ENCODE measurements at places on chromosomes 16 and 17.

- no peak for DNase-seq
These were observed 7.6 kb downstream of the ATXN1L start for GRCh38 chr16:71853413-71853812.

- DNase-seq, result no peak
These were observed 5.1 kb downstream of the CD300E start for GRCh38 chr17:74618451-74618850.

- no peak for DNase-seq
These were observed 135.7 kb upstream of the XYLT1 start for GRCh38 chr16:17606460-17606859.

- no peak for DNase-seq
These were observed 211.7 kb downstream of the XYLT1 start for GRCh38 chr16:17258848-17259713.

GRCh38 chr17:37361543-37361942, 14.2 kb upstream of the C17orf78 start:
- no peak for DNase-seq

DNA sequence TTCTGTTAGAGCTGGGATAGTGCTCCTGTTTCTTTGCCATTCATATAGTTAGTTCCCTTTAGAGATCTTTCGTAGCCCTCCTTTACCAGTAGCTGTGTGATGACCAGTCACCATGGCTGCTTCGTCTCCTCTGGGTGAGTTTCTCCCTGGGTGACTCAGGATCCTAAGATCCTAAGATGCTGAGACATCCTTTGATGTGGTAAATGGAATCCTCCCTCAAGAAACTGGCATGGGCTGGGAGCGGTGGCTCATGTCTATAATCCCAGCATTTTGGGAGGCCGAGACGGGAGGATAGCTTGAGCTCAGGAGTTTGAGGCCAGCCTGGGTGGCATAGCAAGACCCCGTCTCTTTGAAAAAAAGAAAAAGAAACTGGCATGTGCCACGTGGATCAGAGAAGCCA, 5.9 kb downstream of the PHAF1 start:
- DNase-seq, result no peak

GRCh38 chr17:183021-183420, 1.6 kb upstream of the DOC2B start:
- no peak for DNase-seq

GRCh38 chr16:15887283-15887682, 1.1 kb downstream of the CEP20 start:
- DNase-seq, result no peak

GRCh38 chr16:78675951-78676792, 576.7 kb downstream of the WWOX start:
- DNase-seq, result no peak

GRCh38 chr17:74404789-74405188, 27.1 kb upstream of the GPRC5C start:
- DNase-seq, result no peak

- no peak for DNase-seq
These were observed 37.8 kb downstream of the RBBP6 start for GRCh38 chr16:24577167-24577566.

GRCh38 chr16:50295541-50296132, 29.3 kb downstream of the ADCY7 start:
- no peak for DNase-seq

GRCh38 chr17:49290690-49291359, 60.2 kb upstream of the PHOSPHO1 start:
- peak; percentile 19 for DNase-seq

DNA sequence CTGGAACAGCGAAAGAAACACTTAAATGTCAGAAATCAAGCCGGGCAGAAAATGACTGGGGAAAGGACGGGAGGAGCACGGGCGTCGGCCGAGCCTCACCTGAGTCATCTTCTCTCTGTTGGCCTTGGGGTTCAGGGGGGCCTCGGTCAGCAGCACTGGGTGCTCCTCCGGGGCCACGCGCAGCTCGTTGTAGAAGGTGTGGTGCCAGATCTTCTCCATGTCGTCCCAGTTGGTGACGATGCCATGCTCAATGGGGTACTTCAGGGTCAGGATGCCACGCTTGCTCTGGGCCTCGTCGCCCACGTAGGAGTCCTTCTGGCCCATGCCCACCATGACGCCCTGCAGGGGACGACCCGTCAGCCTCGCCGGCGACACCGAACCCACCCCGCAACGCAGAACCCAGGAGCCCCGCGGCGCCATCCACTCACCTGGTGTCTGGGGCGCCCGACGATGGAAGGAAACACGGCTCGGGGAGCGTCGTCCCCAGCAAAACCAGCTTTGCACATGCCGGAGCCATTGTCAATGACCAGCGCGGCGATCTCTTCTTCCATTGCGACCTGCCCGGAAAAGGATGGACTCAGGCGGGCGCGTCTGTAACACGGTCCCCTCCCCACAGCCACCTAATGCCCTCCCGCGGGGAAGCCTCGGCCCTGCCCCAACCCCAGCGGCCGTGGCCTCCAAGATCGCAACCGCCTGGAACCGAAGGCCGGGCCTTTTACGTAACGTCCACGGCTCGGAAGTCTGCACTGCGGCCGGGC, 616 bp downstream of the ACTG1 start:
- DNase-seq, result peak; percentile 47

DNA sequence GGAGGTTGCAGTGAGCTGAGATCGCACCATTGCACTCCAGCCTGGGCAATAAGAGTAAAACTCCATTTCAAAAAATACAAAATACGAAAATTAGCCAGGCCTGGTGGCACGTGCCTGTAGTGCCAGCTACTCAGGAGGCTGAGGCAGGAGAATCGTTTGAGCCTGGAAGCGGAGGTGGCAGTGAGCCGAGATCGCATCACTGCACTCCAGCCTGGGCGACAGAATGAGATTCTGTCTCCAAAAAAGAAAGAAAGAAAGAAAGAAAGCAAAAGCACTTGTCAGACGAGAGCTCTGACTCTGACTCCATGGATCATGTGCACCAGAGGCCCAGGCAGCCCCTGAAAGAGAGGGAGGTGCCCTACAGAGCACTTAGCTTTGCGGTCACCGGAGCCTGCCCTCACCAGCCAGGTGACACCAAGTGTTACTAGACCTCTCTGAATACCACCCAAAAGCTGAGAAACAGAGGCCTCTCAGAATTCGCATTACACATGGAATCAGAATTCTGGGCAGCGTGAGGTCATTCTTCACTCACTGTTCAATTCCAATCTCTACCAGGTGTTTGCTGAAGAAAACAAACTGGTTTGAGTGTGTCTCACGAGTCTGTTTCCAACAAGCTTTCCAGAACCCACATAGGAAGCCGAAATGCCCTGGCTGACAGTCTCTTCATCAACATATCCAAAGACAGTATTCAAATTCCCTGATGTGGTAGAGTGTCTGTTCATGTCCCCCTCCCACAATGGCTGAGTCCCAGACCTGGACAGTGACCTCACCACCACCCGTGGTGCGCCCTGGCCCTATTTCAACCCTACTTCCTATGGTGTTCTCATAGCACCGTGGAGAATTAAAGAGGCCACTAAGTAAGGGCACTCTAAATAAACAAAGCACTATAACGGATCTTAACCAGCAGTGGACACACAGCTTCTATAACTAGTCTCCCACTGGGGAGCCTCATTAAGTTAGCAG, 1.5 kb downstream of the FLCN start:
- DNase-seq, result no peak

GRCh38 chr17:81193470-81194224, 27.6 kb upstream of the AATK start:
- no peak for DNase-seq

GRCh38 chr17:64148699-64149098, 18.8 kb upstream of the ERN1 start:
- DNase-seq, result no peak

- DNase-seq, result no peak
These were observed 25.0 kb upstream of the KCNJ16 start for GRCh38 chr17:70049801-70050591.

- DNase-seq, result no peak
These were observed 11.1 kb downstream of the HROB start for GRCh38 chr17:44152875-44153274.

DNA sequence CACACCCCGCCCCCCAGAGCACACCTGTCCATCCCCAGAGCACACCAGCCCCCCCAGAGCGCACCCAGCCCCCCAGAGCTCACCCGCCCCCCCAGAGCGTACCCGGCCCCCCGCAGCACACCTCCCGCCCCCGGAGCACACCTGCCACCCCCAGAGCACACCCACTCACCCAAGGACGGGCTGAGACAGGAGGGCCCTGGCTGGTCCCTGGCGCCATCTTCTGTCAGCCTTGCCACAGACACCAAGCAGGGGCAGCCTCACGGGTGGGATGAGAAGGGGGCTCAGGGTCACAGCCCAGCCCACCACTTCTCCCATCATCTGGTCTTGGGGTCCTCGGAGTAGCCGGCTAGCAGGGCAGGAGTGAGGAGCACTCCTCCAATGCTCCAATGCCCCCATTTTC, 31.8 kb downstream of the PIEZO1 start:
- no peak for DNase-seq

DNA sequence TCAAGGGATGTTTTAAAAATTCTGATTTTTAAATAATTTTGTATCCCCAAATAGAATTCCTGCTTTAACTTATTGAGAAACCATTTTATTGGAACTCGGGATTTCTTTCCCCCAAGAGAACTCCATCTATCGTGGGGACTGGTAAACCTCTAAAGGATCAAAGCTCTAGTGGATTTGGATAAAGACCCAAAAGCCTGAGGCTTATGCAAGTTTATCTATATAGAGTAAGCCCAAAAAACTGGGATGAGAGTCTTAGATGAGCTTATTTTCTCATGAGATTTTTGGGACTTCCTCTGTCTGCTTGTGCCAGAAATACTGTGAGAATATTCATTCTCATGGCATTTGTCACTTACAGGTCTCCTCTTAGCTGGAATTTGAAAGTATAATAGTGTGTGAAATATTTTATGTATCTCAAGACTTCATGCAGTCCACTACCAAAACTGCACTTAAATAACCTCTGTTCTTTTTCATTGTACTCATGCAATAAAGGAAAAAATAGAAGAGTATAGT, 333.1 kb downstream of the BCAS3 start:
- DNase-seq, result no peak

GRCh38 chr17:77611791-77612502, 346.6 kb upstream of the TNRC6C start:
- DNase-seq, result no peak

- peak; percentile 71 for DNase-seq
These were observed 229.8 kb downstream of the CPPED1 start for GRCh38 chr16:12573730-12574383.

DNA sequence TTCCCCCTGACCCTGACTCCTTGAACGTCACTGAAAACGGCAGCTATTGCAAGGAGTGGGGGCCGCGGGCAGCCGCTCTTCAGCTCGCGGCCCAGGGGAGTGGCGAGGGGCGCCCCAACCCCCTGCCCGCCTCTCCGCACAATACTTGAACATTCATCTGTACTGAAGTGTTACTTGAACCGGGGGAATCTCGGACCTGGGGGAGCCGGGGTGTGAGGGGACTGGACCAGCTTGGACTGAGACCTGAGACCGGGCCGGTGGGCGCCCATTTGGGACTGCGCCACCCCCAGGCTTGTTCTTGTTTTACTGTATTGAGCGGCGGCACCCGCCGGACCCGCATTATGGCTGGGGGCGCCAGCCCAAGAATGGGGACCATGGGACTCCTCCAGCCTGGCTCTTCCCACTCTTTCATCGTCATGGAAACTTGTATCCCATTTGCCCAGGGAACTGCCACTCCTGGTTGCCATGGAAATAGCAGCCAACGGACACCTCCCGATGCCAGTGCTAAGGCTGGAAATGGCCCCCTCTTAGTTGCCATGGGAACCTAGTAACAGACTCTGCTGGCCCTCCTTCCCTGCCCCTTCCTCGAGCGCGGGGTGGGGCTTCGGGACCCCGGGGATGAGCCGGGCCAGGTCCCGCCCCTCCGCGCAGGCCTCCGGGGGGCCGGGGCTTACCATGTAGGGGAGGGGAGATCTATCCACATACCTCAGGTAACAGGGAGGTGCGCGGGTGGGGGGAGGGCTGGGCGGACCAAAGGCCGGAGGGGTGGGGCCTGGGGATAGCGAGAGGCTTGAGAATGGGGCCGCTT, 805 bp upstream of the ORAI3 start:
- no peak for DNase-seq

- DNase-seq, result no peak
These were observed 416.3 kb upstream of the CDH5 start for GRCh38 chr16:65950211-65950610.

DNA sequence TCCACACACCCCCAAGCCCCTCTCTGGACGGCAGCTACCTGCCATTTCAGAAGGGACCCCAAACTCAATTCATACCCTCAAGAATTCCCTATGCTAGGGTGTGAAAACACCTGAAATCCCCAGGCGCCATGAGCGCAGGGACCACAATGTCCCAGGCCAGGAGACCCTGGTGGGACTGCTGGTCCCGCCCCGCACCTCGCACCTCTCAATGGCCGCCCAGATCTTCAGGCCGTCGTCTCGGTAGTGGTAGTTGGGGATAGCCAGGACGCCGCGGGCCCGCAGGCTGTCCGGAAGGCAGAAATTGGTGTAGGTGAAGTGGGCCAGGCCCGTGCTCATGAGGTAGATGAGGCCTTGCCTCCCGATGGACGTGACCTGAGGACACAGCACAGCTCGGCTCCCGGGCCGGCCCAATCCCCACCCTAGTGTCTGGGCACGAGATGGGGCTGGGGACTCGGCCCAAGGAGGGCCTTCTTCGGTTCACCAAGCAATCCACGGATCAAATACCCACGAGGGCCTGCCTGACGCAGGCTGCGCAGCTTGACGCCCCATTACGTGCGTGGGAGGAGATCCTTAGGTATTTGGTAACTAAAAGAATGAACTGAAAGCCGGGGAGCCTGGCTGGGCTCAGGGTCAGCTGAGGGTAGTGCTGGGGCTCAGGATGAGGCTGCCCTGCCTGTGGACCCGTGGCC, 9.2 kb downstream of the ALOXE3 start:
- no peak for DNase-seq

DNA sequence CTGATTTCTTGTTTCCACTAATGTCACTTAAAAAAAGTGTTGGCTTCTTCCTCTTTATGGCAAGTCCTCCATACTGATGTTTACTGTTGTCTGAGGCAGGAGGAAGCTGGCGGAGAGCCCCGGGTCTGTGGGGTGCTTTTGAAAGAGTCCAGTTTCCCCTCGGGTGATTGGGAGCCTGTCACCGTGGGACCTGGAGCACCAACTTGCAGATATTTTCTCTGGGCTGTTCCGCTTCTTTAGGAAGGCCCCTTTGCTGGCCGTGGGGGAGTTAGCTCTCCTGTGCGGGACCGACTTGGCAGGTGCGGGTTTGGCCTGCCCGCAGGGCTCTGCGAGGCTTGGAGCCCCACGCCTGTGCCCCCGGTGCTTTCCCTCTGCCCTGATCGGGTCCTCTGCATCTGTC, 3.1 kb downstream of the BANP start:
- no peak for DNase-seq

DNA sequence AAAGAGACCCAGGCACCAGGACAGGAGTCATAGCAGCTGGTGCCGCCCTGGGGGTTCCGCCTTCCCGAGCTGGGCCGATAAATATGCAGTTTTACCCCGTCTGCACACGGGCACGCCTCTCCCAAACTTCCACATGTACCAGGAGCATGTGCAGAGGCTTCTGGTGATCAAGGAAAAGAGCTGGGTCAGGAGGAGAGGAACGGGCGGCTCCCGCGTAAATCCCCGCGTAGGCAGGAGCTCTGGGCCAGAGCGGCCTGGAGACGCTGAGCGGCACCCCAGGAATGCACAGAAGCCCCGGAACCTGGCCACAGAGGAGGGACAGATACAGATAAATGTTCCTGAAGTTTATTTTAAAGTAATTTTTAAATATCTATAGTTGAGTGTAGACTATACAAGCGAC, 46.6 kb upstream of the METRNL start:
- DNase-seq, result no peak
